ENCODE measurements at places on chromosomes 12 and 14. TPM values are rescaled to one million over a fixed set of nuclear protein-coding genes. Genes with fewer than 3 reads are reported as not detected.

The C1R gene
- polyA plus RNA-seq: 19.3 TPM

The GLTP gene
- polyA plus RNA-seq: 9.8 TPM

The MYH6 gene
- polyA plus RNA-seq: 0.05 TPM

The MGAT4C gene
- 1.6 TPM for polyA plus RNA-seq

The RPL10L gene
- polyA plus RNA-seq: not detected

Data from H1 (cell line).